ENCODE measurements at places on chromosomes 4 and X.

DNA sequence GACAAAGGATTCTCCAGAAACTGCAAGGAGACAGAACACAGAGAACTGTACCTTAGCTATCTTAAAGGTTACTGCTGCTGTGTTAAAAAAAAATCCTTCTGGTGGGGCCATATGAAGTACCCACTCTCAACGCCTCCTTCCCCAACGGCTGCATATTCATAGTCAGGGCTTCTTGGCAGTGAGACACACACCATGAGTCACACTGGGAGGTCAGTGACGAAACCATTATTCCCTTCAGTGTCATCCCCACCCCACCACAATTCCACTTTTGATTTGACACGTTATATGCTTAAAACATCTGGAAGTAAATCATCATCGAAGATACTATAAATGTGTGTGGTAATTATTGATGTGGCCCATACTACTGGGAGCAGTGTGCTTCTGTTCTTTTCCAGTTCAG lies 271.5 kb downstream of the LDB2 start:
- DNase-seq = peak; percentile 77

DNA sequence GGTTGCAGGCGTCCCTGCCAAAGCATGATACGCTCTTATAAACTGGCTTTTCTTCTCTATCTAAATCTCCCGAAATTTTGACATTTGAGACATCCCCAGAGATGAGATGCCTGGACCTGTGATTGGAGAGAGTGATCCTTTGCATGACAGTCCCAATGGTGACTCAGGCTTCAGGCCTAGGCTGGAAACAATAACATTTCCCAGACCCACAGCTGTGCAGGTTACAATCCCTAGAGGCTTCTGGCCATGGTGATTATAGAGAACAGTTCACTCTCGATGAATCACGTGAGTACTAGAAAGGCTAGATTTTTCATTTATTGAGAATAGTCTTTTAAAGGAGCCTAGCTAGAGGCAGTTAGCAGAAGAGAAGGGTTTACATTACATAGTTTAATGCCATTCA lies 75.9 kb downstream of the SPATA18 start:
- DNase-seq = no peak

DNA sequence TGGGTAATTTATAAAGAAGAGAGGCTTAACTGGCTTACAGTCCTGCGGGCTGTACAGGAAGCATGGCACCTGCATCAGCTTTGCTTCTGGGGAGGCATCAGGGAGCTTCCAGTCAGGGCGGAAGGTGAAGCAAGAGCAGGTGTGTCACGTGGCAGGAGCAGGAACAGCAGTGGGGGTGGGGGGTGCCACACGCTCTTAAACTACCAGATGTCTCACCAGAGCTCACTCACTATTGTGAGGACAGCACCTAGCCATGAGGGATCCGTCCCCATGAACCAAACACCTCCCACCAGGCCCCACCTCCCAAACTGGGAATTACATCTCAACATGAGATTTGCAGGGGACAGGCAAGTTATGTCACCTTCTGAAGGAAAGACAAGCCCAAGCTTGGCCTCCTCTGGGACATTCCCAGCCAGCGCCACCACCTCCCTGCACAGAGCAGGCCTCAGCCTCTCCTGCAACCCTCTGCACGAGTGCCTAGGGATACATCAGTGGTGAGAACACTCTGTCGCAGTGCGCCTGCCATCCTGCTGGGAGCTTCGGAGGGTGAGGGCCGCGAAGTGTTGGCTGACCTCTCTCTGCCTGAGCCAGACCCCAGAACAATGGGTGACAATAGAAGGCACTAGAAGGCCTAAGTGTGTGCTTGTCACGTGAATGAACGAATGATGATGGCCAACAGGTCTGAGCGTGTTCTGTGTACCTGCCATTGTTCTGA lies 244.3 kb downstream of the EVC2 start:
- no peak for DNase-seq

GRCh38 chrX:41184312-41184711 lies 99.1 kb downstream of the USP9X start:
- DNase-seq = no peak

- DNase-seq = no peak
Observed at GRCh38 chr4:78667764-78668163, 108.4 kb upstream of the BMP2K start.

GRCh38 chr4:152996672-152997071 lies 60.5 kb downstream of the FHDC1 start:
- no peak for DNase-seq

DNA sequence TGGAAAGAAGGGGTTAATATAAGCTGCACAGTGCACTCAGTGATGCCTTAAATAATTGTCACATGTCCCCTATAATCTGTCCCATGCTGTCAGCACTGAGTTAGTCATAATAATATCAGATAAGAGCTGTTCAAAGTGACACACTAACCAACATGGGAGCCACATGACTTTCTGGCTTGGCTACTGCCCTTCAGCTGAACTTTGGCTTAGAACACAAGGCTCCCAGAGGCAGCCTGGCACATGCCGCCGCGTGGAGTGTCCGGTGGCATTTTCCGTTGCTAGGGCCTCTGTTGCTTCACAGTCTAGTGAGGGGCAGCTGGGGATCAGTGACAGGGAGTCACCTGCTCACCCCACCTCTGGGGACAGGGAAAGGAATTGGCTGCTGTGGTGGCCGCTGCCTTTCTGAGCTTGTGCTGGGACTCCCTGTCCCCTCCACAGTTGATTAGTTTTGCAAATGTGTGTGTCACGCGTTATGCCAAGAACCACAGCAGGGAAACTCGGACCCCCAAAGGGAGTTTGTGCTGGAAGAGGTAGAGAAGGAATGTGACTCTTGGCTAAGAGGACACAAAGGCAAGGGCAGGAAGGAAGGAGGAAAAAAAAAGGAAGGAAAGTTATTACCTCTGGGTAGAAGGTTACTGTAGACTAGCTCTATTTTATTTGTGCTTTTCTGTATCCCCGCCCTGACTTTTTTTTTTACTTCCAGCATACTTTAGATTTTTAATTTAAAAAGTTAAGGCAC lies 41.1 kb upstream of the PPARGC1A start:
- no peak for DNase-seq

- DNase-seq = peak; percentile 44
Observed at GRCh38 chr4:88033309-88033708, 25.9 kb downstream of the PKD2 start.

DNA sequence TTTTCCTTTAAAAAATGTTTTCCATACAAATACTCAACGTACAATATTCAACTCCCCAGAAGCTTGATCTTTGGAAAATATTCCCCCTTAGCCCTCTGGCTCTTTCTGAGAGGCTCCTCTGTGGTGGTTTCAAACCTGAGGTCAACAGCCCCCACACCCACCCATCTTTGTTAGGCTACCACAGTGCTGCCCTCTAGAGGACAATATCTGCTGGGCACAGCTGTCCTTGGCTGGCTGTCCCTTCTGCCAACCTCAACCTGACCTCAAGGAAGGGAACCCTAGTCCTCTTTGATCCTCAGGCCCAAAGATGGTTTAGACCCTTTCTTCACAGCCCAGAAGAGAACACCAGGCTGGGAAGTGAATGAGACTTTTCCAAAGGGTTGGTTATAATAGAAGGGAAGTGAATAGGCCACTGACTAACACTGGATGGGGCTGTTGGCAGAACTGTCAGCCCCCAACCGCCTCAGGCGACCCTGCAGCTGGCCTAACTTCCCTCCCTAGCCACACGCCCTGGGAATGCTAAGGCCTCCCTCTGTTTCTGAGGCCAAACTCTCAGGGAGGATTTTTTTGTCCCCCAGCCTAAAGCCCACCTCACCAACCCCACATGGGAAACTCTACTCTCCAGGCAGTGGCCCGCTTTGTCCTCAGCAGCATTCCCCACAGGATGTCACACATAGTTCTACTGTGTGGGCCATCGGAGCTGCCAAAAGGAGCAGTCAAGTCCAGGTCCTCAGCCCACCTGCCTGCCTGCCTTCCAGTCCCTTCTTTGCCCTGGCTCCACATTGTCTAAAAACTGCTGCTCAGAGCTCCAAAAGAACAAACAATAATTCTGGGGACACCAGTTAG lies 34.3 kb downstream of the NYX start:
- DNase-seq = no peak
